ENCODE measurements at places on chromosomes 11 and 22. TPM values are rescaled to one million over a fixed set of nuclear protein-coding genes. Genes with fewer than 3 reads are reported as not detected.

- H3K4me1 ChIP-seq, result 0 out of 2 replicates have a peak, but pooled peaks cover 5% of the 10 kb centered on the region
- H3K36me3 ChIP-seq, result no peaks in the 10 kb centered on the region
- H3K27ac ChIP-seq, result no peak overlapping the region
- no peak overlapping the region for H3K4me3 ChIP-seq
- DNase-seq, result no peak
- no peaks in the 10 kb centered on the region for H3K27me3 ChIP-seq
Measured at GRCh38 chr22:35616043-35616442, 1.1 kb downstream of the MB start.

DNA sequence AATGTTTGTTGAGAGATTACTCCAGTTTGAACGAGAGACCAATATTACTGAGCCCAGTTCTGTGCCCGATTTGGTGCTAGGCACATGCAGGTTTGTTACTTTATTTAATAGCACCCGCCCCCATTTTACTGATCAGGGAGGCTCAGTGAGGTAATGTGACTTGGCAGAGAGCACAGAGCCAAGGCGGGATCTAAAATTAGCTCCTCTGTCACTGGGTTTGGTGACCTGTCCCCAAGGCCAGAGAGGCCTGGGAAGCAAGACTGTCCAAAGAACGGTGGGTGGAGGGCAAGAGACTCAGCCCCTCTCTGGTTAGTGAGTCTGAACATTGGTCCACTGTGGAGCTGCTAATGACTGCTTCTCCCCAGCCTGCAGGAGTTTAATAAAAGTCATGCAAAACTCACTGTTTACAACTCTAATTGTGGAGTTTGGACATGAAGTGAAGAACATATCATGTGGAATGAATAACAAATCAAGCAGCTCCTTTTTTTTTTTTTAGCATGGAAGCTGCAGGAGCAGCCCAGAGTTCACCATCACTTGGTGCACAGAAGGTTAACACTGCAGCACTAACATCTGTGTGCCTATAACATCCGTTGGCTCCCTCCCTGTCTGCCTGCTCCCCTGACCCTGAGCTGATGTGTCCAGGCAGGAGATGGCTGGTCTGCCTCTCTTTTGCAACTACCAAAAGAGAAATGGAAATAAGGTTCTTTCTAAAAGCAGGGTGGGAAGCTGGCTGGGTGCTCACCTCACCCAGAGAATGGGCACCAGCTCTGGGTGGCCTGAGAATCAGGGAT, 39.0 kb downstream of the CSNK2A3 start:
- H3K27ac ChIP-seq, result peak overlapping the region; percentile 23
- no peak overlapping the region for H3K4me3 ChIP-seq
- no peaks in the 10 kb centered on the region for H3K36me3 ChIP-seq
- peak; percentile 10 for DNase-seq
- no peaks in the 10 kb centered on the region for H3K27me3 ChIP-seq

GRCh38 chr22:41876675-41877074, 38.2 kb downstream of the SHISA8 start:
- H3K27ac ChIP-seq, result no peak overlapping the region
- H3K27me3 ChIP-seq, result no peaks in the 10 kb centered on the region
- H3K36me3 ChIP-seq, result peaks cover 10% of the 10 kb centered on the region
- DNase-seq, result no peak
- H3K4me3 ChIP-seq, result no peak overlapping the region

DNA sequence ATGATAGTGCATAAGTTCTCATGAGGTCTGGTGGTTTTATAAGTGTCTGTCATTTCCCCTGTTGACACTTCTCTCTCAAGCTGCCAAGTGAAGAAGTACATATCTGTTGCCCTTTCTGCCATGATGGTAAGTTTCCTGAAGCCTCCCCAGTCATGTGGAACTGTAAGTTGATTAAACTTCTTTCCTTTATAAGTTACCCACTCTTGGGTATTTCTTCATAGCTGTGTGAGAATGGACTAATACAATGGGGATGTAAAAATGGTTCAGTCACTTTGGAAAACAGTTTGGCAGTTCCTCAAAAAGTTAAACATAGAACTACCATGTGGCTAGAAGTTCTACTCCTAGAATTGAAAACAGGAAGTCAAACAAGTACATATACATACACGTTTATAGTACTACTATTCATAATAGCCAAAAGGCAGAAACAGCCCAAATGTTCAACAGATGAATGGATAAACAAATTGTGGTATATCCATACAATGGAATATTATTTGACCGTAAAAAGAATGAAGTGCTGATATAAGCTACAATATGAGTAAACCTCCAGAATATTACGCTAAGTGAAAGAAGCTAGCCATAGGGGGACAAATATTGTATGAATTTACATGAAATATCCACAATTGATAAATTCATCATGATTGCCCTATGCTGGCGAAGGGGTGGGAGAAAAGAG, 16.0 kb upstream of the DKK3 start:
- no peak overlapping the region for H3K27ac ChIP-seq
- no peak for DNase-seq
- no peaks in the 10 kb centered on the region for H3K36me3 ChIP-seq
- H3K4me3 ChIP-seq, result no peak overlapping the region

- H3K27me3 ChIP-seq, result no peaks in the 10 kb centered on the region
- H3K4me3 ChIP-seq, result peak overlapping the region; percentile 85
- peak; percentile 83 for DNase-seq
- peak overlapping the region; percentile 48 for H3K27ac ChIP-seq
Measured at GRCh38 chr11:121024989-121025388, 1.1 kb downstream of the TBCEL start.

DNA sequence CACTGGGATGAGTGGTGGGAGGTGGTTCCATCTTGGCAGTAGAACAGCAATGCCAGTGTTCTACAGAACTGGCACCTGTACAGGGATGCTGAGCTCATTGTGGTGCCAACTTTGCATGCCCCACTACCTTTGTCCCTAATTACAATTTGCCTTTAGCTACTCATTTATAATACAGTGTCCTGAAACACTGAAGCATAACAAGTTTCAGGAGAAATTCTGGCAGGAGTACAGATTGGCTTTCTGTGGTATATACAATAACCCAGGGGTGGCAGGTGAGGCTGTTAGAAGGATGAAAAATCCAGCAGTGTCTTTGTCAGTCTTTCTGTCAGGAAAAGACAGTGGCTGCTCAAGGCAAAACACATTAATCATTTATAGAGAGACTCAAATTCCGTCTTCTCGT, 240.3 kb downstream of the FAM76B start:
- H3K4me1 ChIP-seq, result peaks cover 5% of the 10 kb centered on the region
- H3K4me3 ChIP-seq, result no peak overlapping the region
- no peaks in the 10 kb centered on the region for H3K27me3 ChIP-seq
- H3K36me3 ChIP-seq, result no peaks in the 10 kb centered on the region
- DNase-seq, result no peak
- H3K27ac ChIP-seq, result no peak overlapping the region

GRCh38 chr11:429931-430456, 11.8 kb downstream of the ANO9 start:
- H3K27me3 ChIP-seq, result no peaks in the 10 kb centered on the region
- no peaks in the 10 kb centered on the region for H3K36me3 ChIP-seq
- no peak for DNase-seq

GRCh38 chr11:65505466-65506289, 6.8 kb downstream of the MALAT1 start:
- H3K4me1 ChIP-seq, result no peaks in the 10 kb centered on the region
- peak overlapping the region; percentile 100 for H3K27ac ChIP-seq
- H3K4me3 ChIP-seq, result peak overlapping the region; percentile 98
- no peaks in the 10 kb centered on the region for H3K27me3 ChIP-seq
- peaks cover 58% of the 10 kb centered on the region for H3K36me3 ChIP-seq

DNA sequence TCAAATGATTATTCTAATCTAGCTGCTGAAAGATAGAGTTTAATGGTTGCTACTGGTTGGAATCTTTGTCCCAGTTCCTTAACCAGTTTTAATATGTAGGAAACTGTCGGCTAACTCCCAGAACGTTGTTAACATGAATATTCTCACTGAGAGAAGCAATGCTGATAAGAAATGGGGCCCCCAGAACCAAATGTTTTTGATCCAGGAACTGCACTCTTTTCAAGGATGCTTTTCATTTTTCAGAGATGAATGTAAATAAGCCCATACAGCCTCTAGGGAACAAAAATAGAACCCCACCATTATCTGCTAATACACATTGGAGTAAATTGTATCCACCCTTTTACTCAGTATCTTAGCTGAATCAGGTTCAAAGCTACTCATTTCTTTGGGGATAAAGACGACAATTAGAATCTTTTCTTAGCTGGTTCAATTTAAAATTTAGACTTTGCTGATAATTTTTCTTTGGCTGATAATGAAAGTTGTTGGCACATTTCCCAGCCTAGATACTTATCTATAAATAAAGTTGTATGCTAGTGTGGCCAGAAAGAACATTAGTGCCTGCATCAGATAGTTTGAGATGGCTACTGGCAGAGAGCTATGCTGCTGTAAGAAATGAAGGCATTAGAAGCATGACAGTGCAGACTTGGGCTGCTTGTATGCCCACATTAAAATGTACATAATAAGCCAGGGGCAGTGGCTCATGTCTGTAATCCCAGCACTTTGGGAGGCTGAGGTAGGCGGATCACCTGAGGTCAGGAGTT, 323.3 kb upstream of the PDGFD start:
- DNase-seq, result no peak
- no peak overlapping the region for H3K4me3 ChIP-seq
- H3K27ac ChIP-seq, result no peak overlapping the region
- H3K4me1 ChIP-seq, result no peaks in the 10 kb centered on the region
- no peaks in the 10 kb centered on the region for H3K27me3 ChIP-seq
- H3K36me3 ChIP-seq, result no peaks in the 10 kb centered on the region

GRCh38 chr22:44583061-44583760, 85.2 kb upstream of the RTL6 start:
- H3K4me1 ChIP-seq, result peaks cover 3% of the 10 kb centered on the region
- H3K27ac ChIP-seq, result no peak overlapping the region
- peak; percentile 80 for DNase-seq
- H3K27me3 ChIP-seq, result no peaks in the 10 kb centered on the region
- H3K4me3 ChIP-seq, result no peak overlapping the region

DNA sequence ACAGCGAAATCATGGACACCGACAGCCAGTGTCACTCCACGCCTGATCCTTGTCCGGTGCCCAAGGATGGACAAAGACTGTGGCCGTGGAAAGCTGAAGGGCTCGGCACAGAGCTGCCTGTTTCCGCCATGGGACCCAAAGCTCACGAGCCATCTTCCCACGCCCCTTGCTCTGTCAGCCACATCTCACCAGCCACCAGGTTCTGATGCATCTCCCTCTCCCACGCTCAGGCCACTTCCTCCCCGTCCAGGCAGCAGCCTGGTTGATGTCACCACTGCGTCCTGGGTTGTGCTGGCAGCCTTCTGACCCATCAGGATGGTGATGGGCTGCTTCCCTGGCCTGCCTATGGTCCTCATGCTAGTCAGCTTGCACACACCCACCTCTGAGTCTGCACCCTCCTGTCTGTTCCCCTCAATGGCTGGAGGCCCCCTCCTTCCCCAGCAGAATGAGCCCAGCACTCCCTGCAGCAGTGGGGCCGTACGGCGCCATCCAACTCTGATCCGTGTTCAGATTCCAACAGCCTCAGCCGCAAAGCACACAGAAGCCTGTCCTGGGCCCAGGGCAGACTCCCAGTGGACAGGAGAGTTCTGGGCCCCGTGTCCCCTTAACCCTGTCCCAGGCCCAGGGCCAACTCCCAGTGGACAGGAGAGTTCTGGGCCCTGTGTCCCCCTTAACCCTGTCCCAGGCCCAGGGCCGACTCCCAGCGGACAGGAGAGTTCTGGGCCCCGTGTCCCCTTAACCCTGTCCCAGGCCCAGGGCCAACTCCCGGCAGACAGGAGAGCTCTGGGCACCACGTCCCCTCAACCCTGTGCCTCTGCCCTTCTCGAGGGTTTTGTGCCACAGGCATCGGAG, 259.5 kb downstream of the BRD1 start:
- no peak overlapping the region for H3K27ac ChIP-seq
- H3K4me1 ChIP-seq, result no peaks in the 10 kb centered on the region
- no peak for DNase-seq
- H3K4me3 ChIP-seq, result no peak overlapping the region
- no peaks in the 10 kb centered on the region for H3K36me3 ChIP-seq
- H3K27me3 ChIP-seq, result no peaks in the 10 kb centered on the region

DNA sequence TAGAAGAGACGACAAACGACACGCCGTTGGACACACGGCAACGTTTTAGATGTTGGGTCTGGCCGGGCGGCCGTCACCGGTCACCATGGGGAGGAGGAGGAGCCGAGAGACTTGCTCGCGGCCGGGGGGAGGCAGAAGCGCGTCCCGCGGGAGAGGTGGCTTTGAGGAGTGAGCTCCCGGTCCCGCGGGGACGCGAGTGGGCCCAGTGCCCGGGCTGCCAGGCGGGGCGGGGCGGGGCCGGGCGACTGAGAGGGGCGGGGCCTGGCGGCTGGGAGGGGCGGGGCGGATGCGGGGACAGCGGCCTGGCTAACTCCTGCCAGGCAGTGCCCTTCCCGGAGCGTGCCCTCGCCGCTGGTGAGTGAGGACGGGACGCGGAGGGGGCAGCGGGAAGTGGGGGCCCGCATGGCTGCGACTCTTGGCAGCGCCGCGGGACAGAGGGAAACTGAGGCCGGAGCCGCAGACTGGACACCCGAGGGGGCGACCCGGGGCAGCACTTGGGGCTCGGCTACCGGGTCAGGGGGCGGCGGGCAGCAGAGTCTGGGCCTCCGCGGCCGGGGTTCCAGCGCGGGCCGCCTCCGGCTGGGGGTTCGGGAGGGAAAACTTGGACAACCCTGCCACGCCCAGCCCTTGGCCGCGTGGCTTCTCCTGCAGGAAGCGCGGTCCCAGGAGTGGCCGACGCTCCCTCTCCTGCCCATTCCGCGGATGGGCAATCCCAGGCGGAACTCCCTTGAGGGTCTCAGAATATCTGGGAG, at the start of gene TSPO:
Gene TSPO (plus strand): TSS at position 309 of the 752 bp plus-strand sequence. CDS start 7,680 bp downstream, outside the sequence.
- no peaks in the 10 kb centered on the region for H3K36me3 ChIP-seq
- H3K27me3 ChIP-seq, result no peaks in the 10 kb centered on the region
- DNase-seq, result peak; percentile 82
- H3K4me3 ChIP-seq, result peak within 1 kb of the TSS; percentile 97

DNA sequence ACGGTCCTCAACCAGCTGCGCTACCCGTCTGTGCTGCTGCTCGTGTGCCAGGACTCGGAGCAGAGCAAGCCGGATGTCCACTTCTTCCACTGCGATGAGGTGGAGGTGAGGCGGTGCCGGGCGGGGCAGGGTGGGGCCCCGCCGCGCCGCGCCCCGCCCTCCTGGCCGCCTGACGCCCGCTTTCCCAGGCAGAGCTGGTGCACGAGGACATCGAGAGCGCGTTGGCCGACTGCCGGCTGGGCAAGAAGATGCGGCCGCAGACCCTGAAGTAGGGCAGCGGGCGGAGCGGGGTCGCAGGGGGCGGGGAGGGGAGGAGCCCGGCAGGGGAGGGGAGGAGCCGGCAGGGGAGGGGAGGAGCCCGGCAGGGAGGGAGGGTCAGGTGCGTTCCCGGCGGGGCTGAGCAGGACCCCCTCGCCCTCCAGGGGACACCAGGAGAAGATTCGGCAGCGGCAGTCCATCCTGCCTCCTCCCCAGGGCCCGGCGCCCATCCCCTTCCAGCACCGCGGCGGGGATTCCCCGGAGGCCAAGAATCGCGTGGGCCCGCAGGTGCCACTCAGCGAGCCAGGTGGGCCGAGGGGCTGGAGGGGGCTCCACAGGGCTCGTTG, 14.7 kb downstream of the EPS8L2 start:
- no peaks in the 10 kb centered on the region for H3K4me1 ChIP-seq
- DNase-seq, result no peak

- peaks cover 12% of the 10 kb centered on the region for H3K4me1 ChIP-seq
- peak; percentile 35 for DNase-seq
Measured at GRCh38 chr22:39244496-39245129, at the start of gene PDGFB. TSS of gene PDGFB (minus strand) at chr22:39244982. CDS start at chr22:39243963, 1,019 bp downstream.

GRCh38 chr11:73273222-73273895, 1.2 kb downstream of the P2RY6 start:
- H3K27ac ChIP-seq, result no peak overlapping the region
- no peak for DNase-seq
- H3K4me1 ChIP-seq, result no peaks in the 10 kb centered on the region
- no peak overlapping the region for H3K4me3 ChIP-seq
- no peaks in the 10 kb centered on the region for H3K27me3 ChIP-seq

GRAMD1B gene
- 14.8 TPM for total RNA-seq

OR4A5 gene
- total RNA-seq, result not detected

SLC16A8 gene
- total RNA-seq, result 0.51 TPM

SLC22A12 gene
- not detected for total RNA-seq

MLC1 gene
- not detected for total RNA-seq

UBQLN3 gene
- not detected for total RNA-seq

Measured in GM23248 (cell line).